ENCODE measurements at places on chromosomes 5 and 9. TPM values are rescaled to one million over a fixed set of nuclear protein-coding genes. Genes with fewer than 3 reads are reported as not detected.

GRCh38 chr9:112670991-112671625 is 46.8 kb downstream of the INIP start:
- no peaks in the 10 kb centered on the region for H3K36me3 ChIP-seq
- no peak for DNase-seq

SLC36A3 gene
- total RNA-seq, result 0.10 TPM

RNF208 gene
- total RNA-seq, result 10.3 TPM

GRCh38 chr5:132979367-132979940 is 16.0 kb upstream of the AFF4 start:
- peaks cover 3% of the 10 kb centered on the region for H3K36me3 ChIP-seq
- no peak overlapping the region for H3K27ac ChIP-seq

GRCh38 chr9:129197978-129198318 is 19.9 kb upstream of the IER5L start:
- no peak for DNase-seq
- H3K4me1 ChIP-seq, result peaks cover 4% of the 10 kb centered on the region
- no peak overlapping the region for H3K27ac ChIP-seq
- peaks cover 15% of the 10 kb centered on the region for H3K27me3 ChIP-seq
- no peaks in the 10 kb centered on the region for H3K36me3 ChIP-seq
- no peak overlapping the region for H3K4me3 ChIP-seq

DNA sequence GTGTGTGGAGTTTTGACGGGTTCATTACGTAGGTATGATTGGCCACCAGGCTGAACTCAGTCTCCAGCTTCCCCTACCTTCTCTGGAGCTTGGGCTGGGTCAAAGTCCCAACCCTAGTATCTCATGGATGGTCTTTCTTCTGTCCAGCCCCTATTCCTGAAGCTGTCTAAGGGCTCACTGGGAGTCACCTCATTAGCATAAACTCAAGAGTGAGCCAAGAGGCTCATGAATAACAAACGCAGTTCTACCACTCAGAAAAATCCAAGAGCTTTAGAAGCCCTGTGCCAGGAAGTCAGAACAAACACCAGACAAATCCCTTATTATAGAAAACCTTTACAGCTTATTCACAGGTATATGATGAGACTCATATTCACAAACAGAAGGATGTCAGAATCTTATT is 180.3 kb upstream of the NFIL3 start:
- no peak overlapping the region for H3K27ac ChIP-seq
- no peaks in the 10 kb centered on the region for H3K36me3 ChIP-seq
- H3K4me3 ChIP-seq, result no peak overlapping the region
- DNase-seq, result no peak

DNA sequence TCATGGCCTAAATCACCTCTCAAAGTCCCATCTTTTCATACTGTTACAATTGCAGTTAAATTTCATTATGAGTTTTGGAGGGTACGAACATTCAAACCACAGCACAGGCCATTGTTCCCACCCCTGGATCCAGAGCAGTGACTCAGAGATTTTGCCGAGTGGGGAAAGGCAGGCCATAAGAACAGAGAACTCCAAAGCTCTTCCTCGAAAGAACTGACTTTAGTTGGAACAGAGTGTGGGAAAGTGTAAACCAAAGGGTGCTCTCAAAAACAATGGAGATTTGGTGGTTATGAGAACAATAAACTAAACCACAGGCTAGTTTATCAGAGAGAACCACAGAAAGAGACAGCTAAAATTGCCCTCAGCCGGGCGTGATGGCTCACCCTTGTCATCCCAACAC is 19.4 kb upstream of the GRPEL2 start:
- H3K36me3 ChIP-seq, result no peaks in the 10 kb centered on the region
- H3K27ac ChIP-seq, result no peak overlapping the region
- DNase-seq, result no peak
- H3K27me3 ChIP-seq, result no peaks in the 10 kb centered on the region
- H3K4me3 ChIP-seq, result no peak overlapping the region

ANKH gene
- 103 TPM for total RNA-seq

GRCh38 chr5:93658044-93658443 is 75.0 kb downstream of the NR2F1 start:
- H3K4me3 ChIP-seq, result no peak overlapping the region
- no peaks in the 10 kb centered on the region for H3K27me3 ChIP-seq
- no peaks in the 10 kb centered on the region for H3K4me1 ChIP-seq
- DNase-seq, result no peak
- no peak overlapping the region for H3K27ac ChIP-seq
- no peaks in the 10 kb centered on the region for H3K36me3 ChIP-seq
